ENCODE measurements at places on chromosomes 1 and 21.

- DNase-seq, result no peak
Observed at GRCh38 chr1:230825761-230826160, 42.6 kb downstream of the C1orf198 start.

DNA sequence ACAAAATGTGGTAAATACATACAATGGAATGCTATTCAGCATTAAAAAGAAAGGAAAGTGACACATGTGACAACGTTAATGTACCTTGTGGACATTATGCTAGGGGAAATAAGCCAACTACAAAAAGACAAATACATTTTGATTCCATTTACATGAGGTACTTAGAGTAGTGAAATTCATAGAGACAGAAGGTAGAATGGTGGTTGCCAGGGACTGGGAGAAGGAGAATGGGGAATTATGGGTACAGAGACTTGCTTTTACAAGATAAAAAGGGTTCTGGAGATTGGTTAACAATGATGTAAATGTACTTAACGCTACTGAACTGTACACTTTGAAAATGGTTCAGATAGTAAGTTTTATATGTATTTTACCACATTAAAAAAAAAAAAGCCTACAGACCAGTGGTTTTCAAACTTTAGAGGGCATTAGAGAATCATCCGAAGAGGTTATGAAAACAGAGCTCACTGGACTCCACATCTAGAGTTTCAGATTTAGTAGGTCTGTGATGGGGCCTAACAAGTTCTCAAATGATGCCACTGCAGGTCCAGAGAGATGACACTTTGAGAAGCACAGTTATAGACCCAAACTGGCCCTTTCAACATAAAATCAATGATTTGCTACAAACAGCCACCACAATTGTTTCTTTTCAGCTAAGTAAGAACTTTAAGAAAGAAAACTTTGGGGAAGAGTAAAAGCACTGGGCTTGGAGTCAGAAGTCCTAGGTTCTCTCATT, 9.6 kb upstream of the ADCY10 start:
- DNase-seq, result no peak

DNA sequence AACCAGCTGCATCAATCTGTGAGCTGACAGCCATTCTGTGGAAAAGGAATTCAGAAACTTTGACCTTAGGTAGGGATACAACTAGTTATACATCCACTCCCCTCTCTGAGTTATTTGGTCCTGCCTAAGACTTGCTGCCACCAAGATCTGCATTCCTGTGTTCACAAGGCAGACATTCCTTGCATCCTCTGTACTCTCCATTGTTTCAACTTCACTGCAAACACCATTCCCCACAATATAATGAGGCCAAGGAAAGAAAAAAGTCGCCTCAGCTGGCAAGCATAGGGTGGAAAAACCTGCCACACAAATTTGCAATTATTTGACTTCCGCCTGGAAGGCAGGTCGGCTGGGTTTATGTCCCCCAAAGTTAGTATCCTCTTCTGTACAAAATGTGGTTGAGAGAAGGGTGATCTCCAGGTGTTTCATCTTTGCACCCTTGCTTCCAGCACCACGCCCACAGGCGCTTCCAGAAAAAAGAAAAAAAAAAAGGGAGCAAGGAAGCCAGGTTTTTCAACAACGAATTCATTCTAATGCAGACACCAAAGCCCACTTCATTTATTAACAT, 676 bp upstream of the CTTNBP2NL start:
- no peak for DNase-seq

GRCh38 chr1:235775246-235775860, 91.4 kb downstream of the LYST start:
- DNase-seq, result no peak

GRCh38 chr1:245086389-245086969, 68.3 kb upstream of the KIF26B start:
- DNase-seq, result no peak

GRCh38 chr1:21520899-21521716, 11.9 kb downstream of the ALPL start:
- DNase-seq, result no peak

GRCh38 chr1:215132156-215132555, 49.6 kb downstream of the KCNK2 start:
- DNase-seq, result no peak

GRCh38 chr1:223525546-223525945, 132.3 kb downstream of the CCDC185 start:
- DNase-seq, result no peak

DNA sequence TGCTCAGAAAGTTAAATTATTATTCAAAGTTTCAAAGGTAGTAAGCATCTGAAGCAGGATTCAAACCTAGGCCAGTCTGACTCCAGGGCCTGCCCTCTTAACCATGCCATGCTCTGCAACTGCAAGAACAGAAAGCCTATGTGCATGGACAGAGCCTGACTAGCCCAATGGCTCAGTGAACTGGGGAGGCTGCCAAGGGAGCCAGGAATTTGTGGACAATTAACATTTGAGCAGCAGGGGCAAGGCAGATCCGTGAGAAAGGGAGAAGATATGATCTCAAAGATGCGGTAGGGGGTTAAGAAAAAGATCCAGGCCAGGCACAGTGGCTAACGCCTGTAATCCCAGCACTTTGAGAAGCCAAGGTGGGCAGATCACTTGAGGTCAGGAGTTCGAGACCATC, 6.5 kb upstream of the ATP1A4 start:
- no peak for DNase-seq

GRCh38 chr21:17738176-17738953, 80.8 kb downstream of the C21orf91 start:
- no peak for DNase-seq

GRCh38 chr1:38670544-38671122, 188.9 kb downstream of the RRAGC start:
- no peak for DNase-seq

DNA sequence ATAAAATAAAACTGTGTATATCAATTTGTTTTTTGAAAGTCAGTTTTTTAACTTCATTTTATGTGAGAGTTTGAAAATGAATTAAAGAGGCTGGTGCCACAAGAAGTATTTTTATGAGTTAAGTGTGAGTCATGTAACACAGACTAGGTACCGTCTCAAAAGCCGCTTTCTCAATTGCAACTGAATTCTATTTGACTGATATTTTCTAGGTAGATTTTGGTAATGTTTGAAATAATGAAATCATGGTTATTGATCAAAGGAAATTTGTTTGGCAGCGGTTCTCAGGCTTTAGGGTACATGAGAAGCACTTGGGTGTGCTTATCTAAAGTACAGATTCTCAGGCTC, 4.6 kb downstream of the SNX27 start:
- no peak for DNase-seq

GRCh38 chr1:224433041-224433691, 1.4 kb downstream of the WDR26 start:
- DNase-seq, result no peak

- no peak for DNase-seq
Observed at GRCh38 chr1:78607944-78608343, 12.3 kb upstream of the IFI44L start.

DNA sequence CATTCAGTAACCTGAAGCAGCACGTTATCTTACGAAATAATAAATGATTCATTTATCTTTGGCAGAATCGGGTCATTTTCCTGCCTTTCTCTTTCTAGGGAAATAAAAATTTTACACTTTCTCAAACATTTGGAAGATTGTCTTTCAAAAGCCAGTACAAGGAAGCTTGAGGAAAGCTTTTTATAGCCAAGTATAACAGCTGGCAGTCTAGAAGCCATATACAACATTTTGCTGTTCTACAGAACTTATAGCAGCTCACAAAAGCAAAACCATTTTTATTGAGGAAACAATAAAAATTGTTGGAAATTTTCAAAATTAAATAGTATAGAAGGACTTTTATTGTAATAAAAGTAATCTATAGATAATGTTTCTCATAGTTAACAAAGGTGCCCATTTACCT, 448.6 kb downstream of the SMYD3 start:
- DNase-seq, result no peak

- no peak for DNase-seq
Observed at GRCh38 chr1:32984090-32984454, 19.5 kb upstream of the RNF19B start.

- DNase-seq, result no peak
Observed at GRCh38 chr1:180947901-180948640, 35.4 kb downstream of the KIAA1614 start.

DNA sequence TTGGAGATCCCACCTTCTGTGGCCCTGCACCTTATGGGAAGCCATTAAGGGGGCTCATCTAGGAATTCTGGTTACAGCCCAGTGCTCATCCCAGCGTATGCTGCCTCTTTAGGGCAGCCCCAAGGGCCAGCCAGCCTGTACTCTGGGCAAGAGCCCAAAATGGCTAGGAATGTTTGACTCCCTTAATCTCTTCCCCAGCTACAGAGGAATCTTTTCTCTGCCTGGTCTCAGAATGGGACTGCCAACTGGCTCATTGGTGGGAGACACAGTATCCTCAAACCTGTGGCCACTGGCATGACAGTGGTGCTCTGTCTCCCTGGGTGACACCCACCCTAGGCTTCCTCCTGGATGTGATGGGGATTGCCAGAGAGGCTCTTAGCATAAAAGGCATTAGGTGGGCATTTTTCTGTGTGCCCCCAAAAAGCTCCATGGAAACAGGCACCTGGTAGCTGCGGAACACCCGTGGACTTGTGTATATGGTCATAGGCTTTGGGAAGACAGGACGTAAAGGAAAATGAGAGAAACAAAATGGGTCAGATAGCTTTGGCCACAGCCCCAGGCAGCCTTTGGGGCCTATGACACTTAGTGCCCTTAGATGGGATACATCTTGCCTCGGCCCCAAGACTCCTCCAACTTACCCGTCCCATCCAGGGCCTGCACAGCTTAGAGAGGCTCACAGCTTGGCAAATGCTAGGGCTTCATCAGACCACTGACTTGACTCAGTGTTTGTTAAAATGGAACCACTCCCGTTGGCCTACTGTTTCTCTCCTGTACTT, 6.9 kb downstream of the TMEM81 start:
- DNase-seq, result no peak

GRCh38 chr1:105909811-105910210, 1146.7 kb upstream of the PRMT6 start:
- DNase-seq, result no peak

DNA sequence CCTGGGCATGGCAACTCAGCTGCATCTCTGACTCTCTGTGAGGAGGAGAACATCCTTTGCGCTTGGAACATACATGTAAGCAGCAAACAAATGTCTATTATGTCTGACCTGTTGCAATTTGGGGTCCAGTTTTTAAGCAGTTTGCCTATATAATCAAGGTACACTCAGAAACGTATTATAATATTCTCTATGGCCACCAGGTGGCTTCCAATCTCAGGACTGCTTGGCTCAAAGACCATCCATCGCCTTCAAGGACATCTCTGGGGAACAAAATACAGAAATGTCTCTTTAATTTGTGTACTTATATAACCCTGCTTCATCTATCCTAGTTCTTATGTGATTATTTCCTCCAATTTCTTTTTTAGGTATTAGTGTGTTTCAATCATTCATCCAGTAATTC, 227.2 kb downstream of the OLFM3 start:
- no peak for DNase-seq

GRCh38 chr1:108747171-108747850, 837 bp downstream of the STXBP3 start:
- peak; percentile 82 for DNase-seq

GRCh38 chr1:202010180-202011015, at the start of gene ELF3:
Gene ELF3, plus strand, starts transcription at chr1:202010587. Its CDS starts 550 bp downstream, at chr1:202011137.
- no peak for DNase-seq

DNA sequence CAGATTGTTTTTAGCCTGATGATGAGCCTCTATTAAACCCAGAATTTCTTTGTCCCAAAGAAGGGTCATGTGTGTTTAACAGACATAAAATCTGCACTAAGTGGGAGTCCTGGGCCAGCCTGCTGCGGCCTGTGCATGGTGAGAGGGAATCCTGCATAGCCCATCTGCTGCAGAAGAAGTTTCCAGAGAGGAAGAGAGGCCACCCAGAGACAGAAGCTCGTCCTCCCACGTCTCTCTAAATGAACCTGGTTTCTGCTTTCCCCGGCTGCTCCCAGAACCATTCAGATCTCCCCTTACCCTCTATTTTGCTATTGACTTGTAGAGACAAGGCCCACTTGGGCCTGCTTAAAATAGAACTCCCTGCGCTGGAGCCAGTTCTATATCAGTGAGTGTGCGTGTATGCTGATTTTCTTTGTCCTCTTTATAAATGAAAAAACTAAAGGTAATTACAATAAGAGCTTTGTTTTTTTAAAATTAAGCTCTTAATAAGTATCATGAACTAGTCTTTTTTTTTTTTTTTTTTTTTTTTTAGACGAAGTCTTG, 142.8 kb upstream of the RAB4A start:
- DNase-seq, result no peak

GRCh38 chr1:81431624-81432000, 369.1 kb upstream of the ADGRL2 start:
- DNase-seq, result no peak

- DNase-seq, result no peak
Observed at GRCh38 chr1:155127105-155127966, at the start of gene EFNA1. Gene EFNA1, plus strand, starts transcription at chr1:155127876. Its CDS starts 102 bp downstream, at chr1:155127978.

- no peak for DNase-seq
Observed at GRCh38 chr1:64598100-64598571, 128.2 kb downstream of the CACHD1 start.

DNA sequence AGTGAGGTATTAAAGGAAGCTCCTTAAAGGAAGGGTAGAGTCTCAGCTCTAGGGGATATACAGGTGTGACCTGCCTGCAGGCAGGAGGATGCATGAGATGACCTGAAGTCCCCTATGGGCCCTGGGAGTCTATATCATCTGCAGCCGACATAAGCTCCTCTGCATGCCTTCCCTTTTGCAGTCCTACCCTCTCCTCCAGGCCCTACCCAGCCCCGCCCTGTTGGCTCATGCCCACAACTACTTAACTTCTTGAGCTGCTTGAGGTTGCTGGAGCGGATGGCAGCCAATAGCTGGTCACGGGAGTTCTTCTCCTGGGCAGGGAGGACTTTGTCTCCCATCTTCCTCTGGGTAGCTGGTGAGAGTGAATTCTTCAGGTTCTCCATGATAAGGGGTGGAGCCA, 10.3 kb downstream of the SHISA4 start:
- no peak for DNase-seq

GRCh38 chr1:14238472-14239307, 359.8 kb upstream of the KAZN start:
- DNase-seq, result no peak

- no peak for DNase-seq
Observed at GRCh38 chr21:40531431-40532110, 315.4 kb downstream of the DSCAM start.

GRCh38 chr1:166261511-166261910, 94.7 kb upstream of the FAM78B start:
- no peak for DNase-seq

DNA sequence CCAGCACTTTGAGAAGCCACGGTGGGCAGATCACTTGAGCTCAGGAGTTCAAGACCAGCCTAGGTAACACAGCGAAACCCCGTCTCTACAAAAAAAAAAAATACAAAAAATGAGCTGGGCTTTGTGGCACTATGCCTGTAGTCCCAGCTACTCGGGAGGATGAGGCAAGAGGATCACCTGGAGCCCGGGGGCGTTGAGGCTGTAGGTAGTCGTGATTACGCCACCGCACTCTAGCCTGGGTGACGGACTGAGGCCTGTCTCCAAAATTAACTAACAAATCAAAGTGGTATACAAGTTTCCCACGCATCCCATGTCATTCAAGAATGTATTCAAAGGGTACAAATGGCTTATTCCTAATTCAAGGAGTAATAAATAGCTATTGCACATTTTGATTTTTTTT, 2.4 kb downstream of the AUNIP start:
- no peak for DNase-seq
